Mesenteric fat pad (tissue), 1 donor: ENCODE measurements at places on chromosomes 4 and X.

- DNase-seq: no peak
These were observed 11.7 kb downstream of the TRMT2B start for GRCh38 chrX:101040197-101040596.

GRCh38 chrX:138771047-138771446, 59.5 kb upstream of the FGF13 start:
- DNase-seq: no peak

DNA sequence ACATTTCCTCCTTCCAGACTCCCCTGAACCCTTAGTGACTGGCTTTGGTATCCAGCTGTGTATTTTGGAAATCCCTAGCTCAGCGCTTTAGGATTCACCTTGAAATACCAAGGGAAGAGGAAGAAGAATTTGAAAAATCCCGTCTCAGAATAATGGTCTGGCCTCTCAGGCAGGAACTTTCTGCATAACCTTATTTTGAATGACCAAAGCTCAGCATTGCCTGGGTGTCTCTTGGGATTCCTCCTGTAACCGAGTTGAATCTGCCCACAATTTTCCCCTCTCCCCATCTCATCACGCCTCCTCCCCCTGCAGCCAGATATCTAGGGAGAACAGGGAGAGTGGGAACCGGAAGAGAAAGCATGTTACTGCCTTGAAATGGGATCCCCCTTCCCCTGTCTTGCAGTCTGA, 116.2 kb downstream of the SMIM20 start:
- no peak for DNase-seq

DNA sequence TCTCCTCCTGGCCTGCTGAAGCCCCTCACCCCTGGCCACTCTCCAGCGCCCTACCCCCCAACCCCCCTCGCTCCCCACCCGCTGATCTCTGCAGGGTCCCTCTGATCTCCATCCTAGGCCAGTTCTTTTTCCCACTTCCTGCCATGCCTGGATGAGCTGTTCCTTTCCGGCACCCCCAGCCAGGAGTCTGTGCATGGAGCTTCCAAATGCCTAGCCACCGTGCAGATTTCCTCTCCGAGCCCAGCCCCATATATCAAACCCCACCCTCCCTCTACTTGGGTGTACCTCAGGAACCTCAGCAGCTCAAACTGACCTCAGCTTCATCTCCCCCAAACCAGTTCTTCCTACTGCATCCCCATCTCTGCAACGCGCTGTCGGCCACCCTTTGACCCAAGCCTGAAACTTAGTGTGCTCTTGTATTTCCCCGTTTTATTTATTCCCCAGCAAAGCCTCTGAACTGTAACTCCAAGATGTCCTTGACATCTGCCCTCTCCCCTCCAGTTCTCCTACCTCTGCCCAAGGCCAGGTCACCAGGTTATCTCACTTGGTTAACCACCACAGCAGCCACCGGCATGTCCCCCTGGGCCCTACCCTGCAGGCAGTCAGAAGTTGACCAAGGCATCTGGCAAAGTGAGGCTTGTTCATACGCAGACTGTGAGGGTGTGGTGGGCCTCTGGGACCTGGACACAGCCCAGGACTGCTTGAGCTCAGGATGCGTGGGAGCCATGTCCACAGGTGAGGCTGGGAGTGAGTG, 194.9 kb upstream of the PSAPL1 start:
- DNase-seq: no peak

GRCh38 chr4:116064331-116064730, 950.9 kb upstream of the NDST4 start:
- no peak for DNase-seq

DNA sequence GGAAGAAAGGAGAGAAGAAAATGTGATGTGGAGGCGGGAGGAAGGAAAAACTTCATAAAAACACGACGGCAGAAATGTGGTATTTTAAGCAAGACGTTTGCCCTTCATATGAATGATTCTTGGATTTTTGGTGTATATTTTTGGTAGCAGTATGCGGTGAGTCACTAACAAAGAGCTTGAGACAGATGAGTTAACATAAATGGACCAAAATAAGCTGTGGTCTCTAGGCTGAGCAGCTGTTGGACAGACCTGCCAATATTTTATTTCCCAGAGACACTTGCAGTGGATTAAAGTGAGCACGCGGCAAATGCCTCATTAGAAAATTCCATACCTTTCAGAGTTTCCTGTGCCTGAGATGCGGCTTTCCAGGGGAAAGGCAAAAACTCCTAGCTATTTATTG, 43.1 kb upstream of the RPS6KA3 start:
- no peak for DNase-seq

GRCh38 chr4:41426539-41426938, 111.4 kb upstream of the LIMCH1 start:
- no peak for DNase-seq

GRCh38 chr4:41579043-41579442, 41.1 kb downstream of the LIMCH1 start:
- no peak for DNase-seq
